ENCODE measurements at places on chromosomes 11 and 22.

DNA sequence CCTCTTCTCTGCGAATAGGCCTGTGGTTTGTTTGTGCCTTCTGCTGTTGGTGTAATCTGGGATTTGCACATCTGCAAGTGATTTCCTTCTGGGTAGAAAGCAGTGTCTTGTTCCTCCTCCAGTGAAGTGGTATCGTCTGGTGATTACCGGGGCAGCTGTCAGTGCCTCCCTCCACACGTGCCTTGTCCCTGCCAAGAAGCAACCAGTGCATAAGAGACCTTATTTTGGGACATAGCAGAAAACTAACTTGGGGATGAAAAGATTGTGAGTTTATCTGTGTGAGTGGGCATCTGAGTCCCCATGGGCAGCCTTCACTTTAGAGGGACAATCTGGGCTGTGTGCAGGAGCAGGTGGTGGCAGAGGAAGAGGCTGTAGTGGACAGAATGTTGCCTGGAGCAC is 71.5 kb upstream of the SORL1-AS1 start:
- peak; percentile 61 for DNase-seq

GRCh38 chr11:65381716-65382032 is 772 bp downstream of the SLC25A45 start:
- DNase-seq, result no peak

DNA sequence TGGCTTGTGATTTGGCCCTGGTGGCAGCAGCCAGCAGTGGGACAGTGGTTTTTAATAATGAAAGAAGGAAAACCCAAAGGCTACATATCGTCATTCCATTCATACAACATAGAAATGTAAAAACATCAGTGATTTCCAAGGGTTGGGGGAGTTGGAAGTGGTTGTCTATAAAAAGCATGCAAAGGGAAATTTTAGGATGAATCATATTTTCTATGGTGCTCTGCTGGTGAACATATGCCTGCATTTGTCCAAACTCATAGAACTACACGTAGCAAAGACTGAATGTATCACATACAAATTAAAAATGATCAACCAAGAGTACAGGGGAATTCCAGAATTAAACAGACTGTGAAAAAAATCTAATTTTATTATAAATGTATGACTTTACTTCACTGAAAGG is 11.1 kb downstream of the OR5B3 start:
- no peak for DNase-seq

DNA sequence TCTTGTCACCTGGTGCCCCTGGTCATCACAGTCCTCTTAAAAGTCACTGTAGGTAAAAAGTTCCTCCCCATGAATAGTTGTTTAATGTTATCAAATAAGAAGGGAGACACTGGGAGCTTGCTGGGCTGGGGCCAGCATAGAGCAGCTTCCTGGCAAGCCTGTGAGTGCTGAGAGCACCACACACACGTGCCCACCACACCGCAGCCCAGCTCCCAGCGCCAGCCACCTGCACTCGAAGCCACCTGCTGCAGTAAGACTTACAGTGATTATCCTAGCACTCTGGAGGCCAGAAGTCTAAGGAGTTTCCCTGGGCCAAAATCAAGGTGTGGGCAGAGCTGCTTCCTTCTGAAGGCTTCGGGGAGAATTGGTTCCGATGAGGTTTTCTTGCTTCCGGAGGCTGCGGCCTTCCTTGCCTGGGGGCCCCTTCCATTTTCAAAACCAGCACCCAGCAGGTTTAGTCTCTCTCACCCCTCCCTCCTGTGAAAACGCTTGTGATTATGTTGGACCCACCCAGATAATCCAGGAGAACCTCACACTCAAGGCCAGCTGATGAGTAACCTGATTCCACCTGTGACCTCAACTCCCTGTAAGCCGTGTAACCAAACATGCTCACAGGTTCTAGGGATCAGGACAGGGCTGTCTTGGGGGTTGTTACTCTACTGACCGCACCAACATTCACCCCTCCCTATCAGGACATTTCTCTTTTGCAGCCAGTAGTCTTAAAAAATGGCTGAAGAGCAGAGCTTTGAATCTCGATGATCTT is 687.2 kb downstream of the TBC1D22A start:
- no peak for DNase-seq
